ENCODE measurements at places on chromosomes 5 and 9.

DNA sequence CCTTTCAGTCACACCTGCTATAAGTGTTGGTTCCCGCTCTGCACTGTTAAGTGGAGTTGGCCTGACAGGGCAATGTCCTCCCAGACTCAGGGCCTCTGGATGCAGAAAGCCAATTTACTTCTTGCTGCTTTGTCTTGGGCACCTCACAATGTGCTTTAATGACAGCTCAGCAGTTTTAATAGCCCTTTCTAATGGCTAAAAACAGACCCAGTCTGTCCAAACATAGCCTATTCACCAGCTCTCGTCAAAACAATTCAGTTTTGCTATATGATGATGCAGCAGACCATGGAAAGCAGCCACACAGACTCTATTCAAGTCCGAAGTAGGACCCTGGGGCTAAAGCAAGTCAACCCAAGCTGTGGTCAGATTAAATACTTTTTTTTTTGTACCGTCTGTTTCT is 529.1 kb upstream of the SEMA6A start:
- DNase-seq: no peak

DNA sequence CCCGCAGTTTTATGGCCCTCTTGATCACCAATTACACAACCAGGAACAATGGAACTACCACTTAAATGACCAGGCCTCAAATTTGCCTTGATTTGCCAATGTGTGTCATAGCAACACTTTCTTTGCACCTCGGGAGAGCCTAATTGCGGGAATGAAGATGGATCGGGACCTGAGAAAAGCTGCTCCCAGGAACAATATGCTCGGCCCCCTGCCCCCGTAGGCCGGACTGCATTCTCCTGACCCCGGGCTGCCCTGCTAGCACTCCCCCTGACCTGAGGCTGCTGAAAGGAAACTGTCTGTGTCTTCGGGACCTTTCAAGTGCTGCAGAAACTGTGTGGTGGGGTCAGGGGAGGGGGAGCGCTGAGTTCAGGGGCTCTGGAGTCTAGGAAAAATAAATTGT is 294.3 kb upstream of the IRX1 start:
- DNase-seq: no peak

GRCh38 chr9:112233769-112234168 is 58.7 kb upstream of the SUSD1 start:
- DNase-seq: no peak

GRCh38 chr9:471320-471719 is 256.7 kb downstream of the DOCK8 start:
- DNase-seq: no peak

- DNase-seq: no peak
These were observed 28.2 kb downstream of the RETREG1 start for GRCh38 chr5:16588434-16589214.

GRCh38 chr5:147554261-147554817 is 44.5 kb upstream of the DPYSL3 start:
- no peak for DNase-seq

GRCh38 chr9:6689893-6690674 is 44.6 kb upstream of the GLDC start:
- no peak for DNase-seq

DNA sequence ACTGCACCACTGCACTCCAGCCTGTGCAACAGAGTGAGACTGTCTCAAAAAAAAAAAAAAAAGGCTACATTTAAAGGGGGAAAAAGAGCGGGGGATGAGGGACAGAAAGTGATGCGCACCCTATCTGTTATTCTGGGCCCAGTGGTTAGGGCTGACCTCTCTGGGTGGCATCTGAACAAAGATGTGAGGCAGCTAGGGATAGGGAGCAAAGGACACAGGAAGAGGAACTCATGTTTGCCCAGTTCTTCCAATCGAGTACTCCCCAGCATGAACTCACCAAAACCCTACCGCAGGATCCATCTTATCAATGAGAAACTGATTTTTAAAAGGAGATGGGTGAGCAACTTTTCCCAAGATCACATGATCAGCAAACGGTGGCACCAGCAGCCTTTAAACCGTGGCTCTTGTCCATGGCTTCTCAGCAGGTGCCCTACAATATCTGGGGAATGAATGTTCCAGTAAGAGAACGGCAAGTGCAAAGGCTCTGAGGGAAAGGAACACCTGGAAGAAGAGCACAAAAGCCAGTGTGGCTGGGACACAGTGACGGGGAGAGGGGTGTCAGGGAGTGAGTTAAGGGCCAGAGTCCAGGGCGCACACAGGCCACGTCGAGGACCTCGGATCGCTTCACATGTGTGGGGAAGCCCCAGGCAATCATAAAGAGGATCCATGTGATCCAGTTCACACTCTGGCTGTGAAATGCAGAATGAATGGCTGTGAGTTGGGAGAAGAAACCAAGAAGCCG is 22.0 kb downstream of the RAPGEF1 start:
- DNase-seq: no peak

GRCh38 chr5:129459777-129460671 is at the start of gene ADAMTS19:
Gene ADAMTS19 (plus strand): TSS chr5:129460298. CDS start chr5:129460392, 94 bp downstream.
- DNase-seq: no peak

- no peak for DNase-seq
These were observed 115.0 kb upstream of the HMHB1 start for GRCh38 chr5:143696921-143697320.

DNA sequence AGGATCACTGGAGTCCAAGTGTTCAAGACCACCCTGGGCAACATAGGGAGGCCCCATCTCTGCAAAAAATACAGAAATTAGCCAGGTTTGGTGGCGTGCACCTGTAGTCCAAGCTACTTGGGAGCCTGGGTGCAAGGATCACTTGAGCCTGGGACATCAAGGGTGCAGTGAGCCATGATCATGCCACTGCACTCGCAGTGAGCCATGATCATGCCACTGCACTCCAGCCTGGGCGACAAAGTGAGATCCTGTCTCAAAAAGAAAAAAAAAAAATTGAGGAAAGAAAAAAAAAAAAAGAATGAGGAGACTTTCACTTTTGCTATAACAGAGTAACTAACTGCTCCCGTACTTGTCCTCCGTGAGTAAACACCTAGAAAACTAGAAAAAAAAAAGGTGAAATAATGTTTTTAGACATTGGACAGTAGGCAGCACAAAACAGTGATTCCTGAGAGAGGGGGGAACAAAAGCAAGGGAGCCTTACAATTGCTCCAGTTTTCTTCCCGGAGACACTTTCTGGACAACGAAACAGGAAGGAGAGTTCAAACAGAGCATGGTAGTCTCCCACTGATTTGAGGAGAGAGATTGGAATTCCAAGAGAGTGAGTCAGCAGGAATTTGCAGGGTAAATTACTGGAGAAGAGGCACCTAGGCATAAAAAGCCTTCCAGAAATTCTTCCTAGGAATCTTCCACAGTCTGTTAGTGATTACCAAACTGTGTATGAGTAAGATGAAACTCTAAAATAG is 6.9 kb upstream of the ZBTB5 start:
- DNase-seq: no peak

- DNase-seq: no peak
These were observed 428.8 kb downstream of the ARHGEF28 start for GRCh38 chr5:74054641-74055421.

- DNase-seq: peak; percentile 31
These were observed at the start of gene OSMR for GRCh38 chr5:38845526-38846378. Gene OSMR (plus strand): TSS chr5:38846012. CDS start chr5:38869045, 23,033 bp downstream.

DNA sequence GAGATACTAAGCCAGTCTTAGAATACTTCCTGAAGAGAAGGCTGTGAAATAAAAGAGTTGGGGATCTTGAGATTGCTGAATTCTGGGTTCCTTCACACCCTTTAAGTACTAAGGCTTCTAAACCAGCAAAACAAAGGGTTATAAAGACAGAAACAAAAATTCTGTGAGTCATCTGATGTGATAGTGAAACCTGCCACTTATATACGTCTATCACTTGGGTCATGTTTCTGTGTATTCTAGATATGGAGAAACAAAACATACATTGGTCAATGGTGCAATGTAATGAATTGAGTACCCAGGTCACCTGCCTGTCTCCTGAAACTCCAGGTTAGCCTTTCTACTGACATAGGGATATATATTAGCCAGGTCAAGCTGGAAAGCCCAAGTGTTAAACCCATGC is 319.3 kb upstream of the GRAMD2B start:
- DNase-seq: no peak

DNA sequence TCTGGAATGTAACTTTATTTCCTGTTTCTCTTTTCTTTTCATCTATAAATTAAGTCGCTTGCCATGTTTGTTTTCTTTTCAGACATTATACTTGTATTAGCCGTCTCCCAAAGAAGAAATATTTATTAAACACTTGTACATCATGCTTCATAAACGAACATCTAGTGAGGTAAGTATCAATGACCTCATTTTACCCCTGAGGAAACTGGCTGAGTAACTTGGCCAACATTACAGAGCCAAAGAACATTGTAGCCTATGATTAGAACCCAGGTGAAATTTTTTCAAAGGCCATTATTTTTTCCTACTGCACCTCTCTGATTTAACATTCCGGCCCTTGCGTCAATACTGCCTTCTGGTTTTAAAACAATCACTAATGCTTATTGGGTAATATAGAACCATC is 4.2 kb downstream of the FREM1 start:
- no peak for DNase-seq

- DNase-seq: no peak
These were observed 910.2 kb downstream of the TAF11L14 start for GRCh38 chr5:18544421-18544820.

GRCh38 chr9:129121483-129121882 is 10.3 kb downstream of the PTPA start:
- DNase-seq: no peak

DNA sequence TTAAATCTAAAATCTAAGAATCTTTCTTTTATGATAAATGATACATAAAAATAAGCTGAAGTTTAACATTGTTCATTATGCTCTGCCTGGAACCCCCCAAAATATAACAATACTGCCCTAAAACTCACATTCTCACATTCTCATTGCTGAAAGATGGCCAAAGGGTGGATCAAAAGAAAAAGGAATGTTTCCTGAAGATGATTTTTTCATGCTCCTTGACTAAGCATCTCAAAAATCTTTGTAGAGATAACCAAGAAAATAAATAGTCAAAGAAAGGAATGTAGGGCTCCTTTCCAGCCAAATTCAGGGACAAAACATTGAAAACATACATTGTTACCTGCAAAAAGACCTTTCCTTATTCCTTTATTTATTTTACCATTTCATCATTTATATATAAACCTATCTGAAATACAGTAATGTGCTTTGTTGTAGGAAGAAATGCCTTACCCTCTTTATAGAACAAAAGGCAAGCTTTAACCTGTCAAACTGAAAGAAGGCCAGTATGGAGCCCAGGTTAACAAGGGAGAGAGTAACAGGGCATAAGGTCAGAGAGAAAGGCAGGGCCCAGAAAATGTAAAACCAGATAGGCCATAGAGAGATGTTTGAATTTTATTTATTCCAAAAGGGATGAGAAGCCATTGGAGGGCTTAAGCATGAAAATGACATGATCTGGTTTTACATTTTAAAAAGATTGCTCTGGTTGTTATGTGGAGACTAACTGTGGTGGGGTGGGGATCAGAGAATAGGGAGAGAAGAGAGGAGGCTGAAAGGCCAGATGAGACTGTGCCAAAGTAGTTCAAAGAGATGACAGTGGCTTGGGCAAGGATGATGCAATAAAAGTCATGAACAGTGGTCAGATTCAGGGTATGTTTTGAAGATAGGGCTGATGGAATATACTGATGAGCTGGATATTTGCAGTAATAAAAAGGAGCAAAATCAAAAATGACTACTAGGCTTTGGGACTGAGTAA is 37.3 kb upstream of the CDK5RAP2 start:
- DNase-seq: no peak

DNA sequence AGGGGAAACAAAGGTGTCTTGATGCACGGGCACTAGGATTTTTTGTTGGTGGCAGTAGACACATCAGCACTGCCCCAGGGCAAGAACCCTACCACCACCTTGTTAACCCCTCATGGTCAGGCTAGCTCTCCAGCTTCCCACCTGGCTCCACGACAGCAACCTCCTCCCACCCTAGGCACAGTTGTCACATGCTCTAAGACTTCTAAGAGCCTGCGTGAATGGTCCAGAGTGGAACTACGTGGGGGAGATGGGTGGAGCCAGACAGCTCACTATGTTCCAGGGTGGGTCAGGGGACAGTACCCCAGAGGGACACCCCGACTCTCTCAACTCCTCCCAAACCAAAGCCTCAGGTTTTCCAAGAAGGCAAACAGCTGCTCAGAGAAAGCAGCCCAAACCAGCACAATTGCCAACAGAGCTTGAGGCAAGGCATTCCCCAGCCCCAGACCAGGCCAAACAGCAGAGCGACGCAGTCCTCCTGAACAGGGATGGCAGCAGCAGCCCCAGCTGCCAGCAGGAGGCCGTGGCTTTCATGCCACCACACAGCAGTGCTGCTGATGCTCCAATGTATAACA is 78.0 kb downstream of the NRG2 start:
- DNase-seq: no peak

DNA sequence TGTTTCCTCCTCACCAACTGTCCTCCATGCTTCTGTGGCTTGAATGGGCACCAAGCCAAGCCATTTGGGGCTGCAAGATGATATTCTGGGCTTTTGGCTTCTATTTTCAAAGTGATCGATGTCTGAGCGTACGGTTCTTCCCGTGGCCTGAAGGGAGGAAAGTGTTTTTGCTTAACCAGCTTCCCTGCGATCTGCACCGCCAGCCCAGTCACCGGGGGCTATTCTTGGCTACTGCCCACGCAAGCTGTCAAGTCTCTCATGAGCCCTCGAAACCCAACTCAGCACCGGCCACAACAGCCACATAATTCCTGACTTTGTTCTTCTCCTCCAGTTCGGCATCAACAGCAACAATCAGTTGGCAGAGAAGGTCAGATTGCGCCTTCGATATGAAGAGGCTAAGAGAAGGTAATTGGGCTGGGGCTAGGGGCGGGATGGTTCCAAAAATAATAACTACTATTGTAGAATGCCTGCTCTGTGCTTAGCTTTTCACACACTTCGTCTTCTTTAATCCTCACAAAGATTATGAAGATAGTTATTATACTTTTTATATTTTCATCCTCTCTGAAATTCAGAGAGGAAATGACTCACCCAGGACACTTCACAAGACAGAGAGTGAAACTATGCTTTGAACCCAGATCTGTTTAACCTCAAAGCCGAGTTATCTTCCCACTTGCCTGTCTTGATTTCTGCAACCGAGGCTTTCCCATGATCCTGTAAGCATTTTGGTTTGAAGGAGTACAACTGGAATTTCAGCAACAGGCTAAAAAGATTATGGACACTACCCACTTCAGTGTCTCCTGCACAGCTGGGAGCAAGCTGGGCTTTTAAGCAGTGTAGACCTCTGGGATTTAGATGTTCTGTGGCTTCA is 76.4 kb upstream of the RARS1 start:
- peak; percentile 68 for DNase-seq

DNA sequence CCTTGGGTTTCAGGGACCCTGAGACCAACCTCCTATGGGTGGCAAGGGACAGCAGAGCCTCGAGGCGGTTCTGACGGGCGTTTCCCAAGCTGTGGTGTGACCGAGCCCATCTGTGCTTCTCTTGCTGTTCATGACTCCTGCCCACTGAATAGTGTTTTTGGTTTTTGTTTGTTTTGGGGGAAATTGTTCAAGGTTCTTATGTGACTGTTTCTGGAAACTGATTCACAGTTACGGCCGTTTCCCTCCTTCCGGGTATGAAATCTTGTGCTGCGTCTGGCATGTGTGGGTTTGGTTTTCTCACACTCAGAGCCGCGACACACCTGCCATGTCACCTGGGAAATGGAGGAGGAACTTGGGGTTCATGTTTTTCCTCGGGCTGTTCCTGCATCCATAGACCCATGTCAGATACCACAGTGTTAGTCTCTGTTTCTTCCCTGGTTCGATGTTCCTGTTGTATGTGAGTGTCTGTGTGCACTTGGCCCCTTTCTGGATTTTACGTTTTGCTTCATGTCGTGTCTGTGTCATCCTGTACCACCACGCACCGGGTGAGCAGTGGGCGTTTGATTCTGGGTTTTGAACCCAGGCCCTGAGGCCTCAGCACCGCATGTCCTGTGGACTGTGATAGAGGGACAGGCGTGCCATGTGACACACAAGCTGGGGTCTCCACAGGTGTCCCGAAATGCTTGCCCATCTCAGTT is 28.8 kb downstream of the FBXW5 start:
- no peak for DNase-seq
